Activated naive CD4-positive, alpha-beta T cell treated with anti-CD3 and anti-CD28 coated beads, Interleukin-2, amount 50 U/mL, for 72 hours (primary cell): ENCODE measurements at places on chromosomes 12 and 14. TPM values are rescaled to one million over a fixed set of nuclear protein-coding genes. Genes with fewer than 3 reads are reported as not detected.

GRCh38 chr12:68587448-68587873 is 23.2 kb upstream of the RAP1B start:
- DNase-seq, result no peak

DNA sequence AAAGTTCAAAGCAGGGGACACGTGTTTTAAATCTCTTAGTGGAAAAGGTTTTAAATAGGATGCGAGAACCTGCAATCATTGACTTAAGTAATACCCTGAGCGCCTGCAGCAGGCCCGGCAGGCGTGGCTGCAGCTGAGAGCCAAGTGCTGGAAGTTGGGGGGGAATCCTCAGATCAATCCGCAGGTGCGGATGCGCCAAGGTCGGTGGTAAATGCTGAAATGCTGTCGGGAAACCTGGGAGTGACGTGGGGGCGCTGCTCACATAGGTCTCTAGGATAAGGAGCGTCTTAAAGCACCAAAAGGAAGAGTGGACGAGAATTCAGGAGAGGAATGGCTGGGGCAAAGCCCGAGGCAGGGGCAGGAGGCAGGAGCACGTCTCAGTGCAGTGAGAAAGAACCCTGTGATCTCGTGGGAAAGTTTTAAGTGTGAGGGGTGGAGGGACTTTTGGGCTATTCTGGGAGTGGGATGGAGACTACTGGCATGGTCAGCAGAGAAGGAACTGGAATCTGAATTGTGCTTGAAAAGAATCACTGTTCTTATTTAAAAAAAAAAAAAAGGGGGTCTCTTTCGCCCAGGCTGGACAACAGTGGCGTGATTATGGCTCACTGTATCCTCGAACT is 883 bp upstream of the CDCA4 start:
- no peak for DNase-seq

DNA sequence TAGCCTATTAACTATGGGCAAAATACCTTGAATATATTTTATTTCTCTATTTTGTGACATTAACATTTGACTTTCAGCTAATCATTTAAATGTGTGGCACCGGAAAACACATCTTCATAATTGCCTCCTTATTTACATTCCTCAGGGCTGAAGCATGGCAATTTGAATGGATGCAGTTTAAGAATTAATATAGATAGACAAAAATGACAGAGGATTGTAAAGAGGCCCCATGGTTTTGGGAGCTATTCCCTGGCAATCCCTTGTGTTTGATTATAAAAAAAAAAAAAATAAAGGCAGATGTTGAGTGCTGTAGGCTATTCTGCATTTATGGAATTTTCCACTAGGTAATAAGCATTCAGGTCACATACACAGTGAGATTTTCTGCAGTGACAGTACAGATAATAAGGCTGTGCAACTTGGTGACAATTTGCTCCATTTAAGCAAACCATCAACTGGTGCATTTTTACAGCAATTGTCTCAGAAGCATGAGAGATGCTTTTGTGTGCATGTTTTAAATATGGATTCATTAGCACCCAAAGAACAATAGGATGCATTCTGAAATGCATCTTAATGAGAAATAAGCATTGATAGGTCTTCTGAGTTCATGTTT is 123.2 kb upstream of the SLC38A4 start:
- no peak for DNase-seq

DNA sequence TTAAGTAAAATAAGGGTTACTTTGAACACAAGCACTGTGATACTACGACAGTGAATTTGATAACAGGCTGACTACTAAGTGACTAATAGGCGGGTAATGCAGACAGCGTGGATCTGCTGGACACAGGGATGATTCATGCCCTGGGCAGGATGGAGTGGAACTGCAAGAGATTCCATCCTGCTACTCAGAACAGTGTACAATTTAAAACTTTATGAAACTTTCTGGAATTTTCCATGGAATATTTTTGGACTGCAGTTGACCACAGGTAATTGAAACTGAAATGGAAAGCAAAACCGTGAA is 46.0 kb downstream of the YEATS4 start:
- no peak for DNase-seq

The DNAJC22 gene
- total RNA-seq, result 0.06 TPM
